ENCODE measurements at places on chromosomes 11 and 22.

DNA sequence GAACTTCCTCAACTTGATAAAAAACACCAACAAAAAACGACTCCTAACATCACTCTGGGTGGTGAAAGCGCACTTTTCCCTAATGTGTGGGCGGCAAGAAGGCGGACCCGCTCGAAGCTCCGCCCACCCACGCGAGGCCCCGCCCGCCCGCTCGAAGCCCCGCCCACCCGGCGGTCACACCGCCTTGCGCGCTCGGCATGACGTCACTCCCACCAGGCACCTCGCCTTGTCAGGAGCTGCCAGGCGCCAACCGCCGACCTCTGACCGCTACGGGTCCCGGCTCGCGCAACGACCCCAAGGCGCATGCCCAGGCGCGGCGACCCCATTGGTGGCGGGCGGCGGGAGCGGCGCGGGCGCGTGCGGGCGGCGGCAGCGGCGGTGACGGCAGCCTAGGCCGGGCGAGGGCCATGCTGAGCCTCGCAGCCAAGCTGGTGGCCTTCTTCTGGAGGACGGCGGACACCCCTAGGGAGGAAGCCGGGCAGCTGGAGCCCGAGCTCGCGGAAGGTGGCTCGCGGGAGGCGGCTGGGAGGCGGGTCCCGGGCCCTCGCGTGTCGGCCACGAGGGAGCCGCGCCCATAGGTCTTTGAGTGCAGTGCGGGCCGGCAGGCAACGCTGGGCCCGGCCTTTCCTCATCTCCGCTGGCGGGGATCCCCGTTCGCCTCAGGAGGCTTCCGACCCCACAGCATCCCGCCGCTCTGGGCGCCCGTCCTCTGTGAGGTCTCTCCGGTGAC is at the start of gene MOV10L1:
Gene MOV10L1, plus strand, starts transcription at position 325 of the 730 bp plus-strand sequence. Its CDS starts 83 bp downstream, at position 408.
- no peak for DNase-seq

- DNase-seq, result no peak
Observed at GRCh38 chr22:26972286-26972685, 314.9 kb downstream of the MIAT start.

GRCh38 chr22:18060646-18061620 is 16.9 kb upstream of the PEX26 start:
- no peak for DNase-seq

DNA sequence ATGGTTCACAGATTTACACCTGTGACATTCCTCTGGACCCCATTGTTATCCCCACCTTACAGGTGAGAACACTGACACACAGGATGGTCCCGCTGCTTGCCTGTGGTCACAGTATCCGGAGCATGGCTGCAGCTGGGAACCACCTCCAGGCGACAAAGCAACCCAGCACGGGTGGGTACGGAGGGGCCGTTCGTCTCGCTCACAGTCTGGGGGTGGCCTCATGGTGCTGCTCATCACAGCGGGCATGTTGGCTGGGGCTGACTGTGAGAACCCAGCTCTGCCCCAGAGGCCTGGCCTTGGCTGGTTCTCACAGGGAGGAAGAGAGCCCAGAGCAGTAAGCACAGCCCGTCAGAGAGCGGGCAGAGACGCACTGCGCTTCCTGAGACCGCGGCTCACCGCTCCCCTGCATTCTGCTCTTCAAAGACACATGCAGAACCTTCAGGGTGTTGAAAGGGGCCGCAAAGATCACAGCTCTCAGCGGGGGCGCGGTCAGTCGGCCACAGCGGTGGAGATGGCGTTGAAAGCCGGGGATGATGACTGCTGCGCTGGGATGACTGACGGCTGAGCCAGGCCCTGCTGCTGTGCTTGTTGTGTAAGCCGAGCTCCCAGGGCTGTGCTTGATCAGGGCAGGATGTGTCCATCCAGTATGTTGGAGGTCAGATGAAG is 423.0 kb downstream of the BRD1 start:
- no peak for DNase-seq

DNA sequence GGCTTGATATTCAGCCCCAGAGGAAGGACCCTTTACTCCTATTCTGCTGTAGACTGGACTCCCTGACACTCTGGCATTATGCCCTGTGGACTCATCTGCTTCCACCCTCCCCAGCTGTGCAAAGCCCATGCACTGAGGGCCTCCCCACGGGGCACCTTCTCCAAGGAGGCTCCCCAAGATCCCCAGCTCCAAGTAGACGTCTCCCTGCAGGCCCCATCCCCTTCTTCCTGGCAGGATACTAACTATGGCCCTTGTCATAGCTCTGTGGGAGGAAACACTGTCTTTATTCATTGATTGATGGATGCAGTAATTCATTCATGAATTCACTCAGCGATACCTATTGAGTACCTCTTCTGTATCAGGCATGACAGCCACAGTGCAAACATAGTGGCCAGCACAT is 15.3 kb upstream of the APOL6 start:
- no peak for DNase-seq

GRCh38 chr22:42959576-42960509 is 55.1 kb downstream of the PACSIN2 start:
- DNase-seq, result peak; percentile 48

- no peak for DNase-seq
Observed at GRCh38 chr11:34846467-34846866, 69.7 kb downstream of the APIP start.

DNA sequence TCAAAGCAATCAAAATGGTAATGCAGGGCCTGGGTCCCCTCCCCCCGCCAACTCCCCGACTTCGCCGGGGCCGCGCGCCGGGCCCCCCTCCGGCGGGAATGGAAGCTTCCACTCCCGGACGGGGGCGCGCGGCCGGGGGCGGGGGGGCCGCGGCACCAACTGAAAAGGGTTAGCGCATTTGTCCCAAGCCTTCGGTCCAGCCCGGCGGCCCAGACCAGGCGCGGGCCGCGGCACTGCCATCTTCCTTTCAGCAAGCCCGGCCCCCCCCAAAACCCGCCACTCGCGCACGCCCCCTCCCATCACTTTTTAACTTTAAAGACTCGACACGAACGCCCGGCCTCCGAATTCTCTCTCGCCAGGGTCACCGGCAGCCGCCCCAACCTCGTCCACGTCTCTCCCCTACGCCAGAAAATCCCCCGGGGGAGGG is 2.8 kb downstream of the PHF21B start:
- DNase-seq, result no peak

DNA sequence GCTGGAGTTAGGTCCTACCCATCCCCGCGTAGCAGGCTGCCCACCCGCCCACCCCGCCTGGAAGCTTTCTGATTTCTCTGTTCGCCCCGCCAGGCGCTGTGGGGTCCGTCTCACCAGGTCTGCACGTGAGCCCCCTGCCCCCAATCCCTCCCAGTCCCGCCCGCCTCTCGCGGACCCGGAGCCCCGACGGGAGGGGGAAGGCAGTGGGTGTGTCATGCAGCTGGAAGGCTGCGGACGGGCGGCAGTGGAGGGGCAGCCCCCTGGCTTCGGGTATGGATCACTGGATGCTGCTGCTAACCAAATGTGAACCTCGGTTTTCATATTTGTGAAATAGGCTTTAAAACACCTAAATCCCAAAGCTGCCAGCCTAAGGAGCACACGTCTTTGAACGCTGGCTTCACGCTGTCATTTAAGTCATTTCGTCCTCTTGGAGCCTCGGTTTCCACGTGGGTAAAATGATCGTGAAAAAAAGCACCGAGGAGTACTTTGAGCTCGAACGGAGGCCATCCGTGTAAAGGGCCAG is 568 bp upstream of the BIK start:
- DNase-seq, result no peak

GRCh38 chr11:121105481-121106195 is 4.6 kb downstream of the TECTA start:
- DNase-seq, result no peak

DNA sequence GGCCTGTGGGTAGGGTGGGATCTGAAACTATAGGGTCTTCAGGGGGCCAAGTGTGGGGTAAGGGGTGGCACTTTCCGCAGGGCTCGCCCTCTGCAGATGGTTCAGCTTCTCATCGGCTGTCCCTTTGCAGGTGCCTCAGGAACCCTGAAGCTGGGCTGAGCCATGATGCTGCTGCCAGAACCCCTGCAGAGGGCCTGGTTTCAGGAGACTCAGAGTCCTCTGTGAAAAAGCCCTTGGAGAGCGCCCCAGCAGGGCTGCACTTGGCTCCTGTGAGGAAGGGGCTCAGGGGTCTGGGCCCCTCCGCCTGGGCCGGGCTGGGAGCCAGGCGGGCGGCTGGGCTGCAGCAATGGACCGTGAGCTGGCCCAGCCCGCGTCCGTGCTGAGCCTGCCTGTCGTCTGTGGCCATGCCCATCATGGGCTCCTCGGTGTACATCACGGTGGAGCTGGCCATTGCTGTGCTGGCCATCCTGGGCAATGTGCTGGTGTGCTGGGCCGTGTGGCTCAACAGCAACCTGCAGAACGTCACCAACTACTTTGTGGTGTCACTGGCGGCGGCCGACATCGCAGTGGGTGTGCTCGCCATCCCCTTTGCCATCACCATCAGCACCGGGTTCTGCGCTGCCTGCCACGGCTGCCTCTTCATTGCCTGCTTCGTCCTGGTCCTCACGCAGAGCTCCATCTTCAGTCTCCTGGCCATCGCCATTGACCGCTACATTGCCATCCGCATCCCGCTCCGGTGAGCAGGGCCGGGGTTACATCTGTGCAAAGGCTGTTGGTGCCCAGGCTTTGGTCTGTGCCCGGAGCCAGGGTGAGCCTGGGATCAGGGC is 5.8 kb downstream of the ADORA2A start:
- no peak for DNase-seq

DNA sequence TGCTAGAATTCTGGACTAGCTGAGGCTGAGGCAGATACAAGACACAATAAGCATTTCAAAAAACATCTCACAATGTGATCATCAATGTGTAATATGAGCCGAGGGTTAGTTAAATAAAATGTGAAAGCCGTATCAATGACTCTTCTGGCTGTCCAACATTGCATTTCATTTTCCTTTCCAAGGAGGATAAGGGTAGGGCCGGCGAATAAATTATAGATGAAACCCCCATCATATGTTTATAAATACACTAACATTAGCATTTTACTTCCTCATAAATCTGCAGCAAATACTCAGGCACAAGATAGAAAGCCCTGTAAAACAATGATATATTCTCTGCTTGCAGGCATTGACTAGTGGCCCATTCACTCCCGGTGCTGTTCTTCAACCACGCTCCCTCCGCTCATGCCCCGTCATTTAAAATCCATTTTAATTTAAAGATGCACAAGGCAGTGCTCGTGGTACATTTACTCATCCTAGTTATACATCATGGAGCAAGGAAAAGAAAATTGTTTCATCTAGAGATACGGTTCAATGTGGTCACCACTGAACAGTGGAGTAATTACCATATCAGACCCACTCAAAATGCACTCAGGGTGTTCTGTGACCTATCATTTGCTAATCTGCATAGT is 59.9 kb upstream of the RCN1 start:
- DNase-seq, result no peak

- no peak for DNase-seq
Observed at GRCh38 chr22:33112580-33112979, 54.4 kb upstream of the SYN3 start.

DNA sequence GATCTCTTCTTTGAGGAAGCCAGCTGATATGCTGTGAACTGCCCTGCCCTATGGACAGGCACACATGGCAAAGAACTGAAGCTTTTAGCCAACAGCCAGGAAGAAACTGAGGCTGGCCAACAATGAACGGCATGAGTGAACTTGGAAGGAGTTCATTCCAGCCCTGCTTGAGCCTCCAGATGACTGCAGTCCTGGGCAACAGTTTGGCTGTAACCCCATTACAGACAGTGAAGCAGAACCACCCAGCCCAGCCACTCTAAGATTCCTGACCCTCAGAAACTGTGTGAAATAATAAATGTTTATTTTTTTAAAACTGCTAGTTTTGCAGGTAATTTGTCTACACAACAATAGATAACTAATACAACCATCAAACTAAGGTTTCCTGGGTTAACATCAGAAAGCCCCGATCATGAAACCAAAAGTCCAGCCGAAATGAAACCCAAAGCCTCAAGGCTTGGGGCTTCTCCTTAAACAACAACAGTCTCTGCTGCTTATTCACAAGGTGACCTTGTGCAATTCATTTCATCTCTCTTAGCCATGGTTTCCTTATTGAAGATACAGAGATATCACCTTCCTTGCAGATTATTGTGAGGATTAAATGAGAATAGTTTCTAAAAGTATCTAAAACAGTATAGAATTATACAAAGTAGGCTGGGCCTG is 31.4 kb downstream of the PAK1 start:
- no peak for DNase-seq

DNA sequence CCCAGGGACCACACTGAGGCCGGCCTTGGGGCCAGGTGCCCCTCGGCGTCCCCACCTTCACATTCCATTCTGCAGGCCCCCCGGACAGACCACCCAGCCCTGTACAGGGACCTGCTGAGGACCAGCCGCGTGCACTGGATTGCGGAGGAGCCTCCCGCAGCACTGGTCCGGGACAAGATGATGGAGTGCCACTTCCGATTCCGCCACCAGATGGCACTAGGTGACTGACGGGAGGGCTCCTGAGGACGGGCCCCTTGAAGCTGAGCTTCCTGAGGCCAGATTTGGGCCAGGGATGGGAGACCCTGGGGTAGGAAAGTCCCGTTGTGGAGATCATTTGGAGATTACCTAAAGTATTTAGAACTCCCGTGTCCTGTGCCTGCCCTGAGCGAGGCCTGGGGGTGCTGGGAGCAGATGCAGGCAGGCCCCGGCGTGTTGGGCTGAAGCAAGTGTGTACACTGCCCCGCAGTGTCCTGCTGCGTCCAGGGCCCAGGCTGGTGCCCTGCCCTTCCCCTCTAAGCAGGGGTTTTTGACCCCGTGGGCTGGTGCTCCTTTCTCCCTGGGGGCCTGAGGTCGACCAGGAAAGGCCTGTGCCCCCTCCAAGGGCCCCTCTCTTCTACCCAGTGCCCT is 20.0 kb downstream of the TRMU start:
- DNase-seq, result peak; percentile 13

DNA sequence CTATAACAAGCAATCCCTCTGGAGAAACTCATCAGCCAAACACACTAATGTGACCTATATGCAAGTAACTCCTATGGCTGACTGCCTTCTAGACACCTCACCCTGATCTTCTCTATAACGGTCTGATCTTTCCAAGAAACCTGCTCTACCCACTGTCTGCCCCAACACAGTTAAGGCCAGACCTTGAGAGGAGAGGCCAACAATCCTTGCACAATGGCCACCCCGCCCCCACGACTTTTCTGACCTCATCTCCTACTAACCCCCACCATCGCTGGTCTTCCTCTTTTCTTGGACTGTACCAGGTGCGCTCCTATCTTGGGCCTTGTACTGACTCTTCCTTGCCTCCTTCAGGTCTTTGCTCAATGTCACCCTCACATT is 12.5 kb downstream of the HIRA start:
- DNase-seq, result no peak

GRCh38 chr11:75445315-75445953 is 12.4 kb upstream of the KLHL35 start:
- no peak for DNase-seq
